ENCODE measurements at places on chromosomes 12 and 14.
A peak's percentile ranks its signal among the peaks of the same experiment; 100 is the strongest.

DNA sequence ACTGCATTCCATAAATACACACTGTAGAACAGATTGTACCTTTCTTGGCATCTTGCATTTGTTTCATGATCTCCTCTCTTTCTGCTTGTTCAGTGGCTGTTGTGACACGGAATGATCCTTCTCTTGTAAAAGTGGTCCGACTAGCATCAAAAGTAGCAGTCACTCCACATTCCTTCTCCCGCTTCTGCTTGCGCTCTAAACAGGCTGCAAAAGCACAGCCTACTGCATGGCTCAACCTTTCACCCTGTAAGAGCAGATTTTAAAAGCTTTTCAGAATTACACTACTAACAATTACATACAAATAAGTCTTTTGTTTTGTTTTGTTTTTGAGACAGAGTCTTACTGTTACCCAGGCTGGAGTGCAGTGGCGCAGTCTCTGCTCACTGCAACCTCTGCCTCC lies 49.8 kb downstream of the PAPLN start:
- DNase-seq, result no peak

GRCh38 chr12:120261951-120262851 lies 3.3 kb downstream of the PXN start:
- DNase-seq, result no peak

DNA sequence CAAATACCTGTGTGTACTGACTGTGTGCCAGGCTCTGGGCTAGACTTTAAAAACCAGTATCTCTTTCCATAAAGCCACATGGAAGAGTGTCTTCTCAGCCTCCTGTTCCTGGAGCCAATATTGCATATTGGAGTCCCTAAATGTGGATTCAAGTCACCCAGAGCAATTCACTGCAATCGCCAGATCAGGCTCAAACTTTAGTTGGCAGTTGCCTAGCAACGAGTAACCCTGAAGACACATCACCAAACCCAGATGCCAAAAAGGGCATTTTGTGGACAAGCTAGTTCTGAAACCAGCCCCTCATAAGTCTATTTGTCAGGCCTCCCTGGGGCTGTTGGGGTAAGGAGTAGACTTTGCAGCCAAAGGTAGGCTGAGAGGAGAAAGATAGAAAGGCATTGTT lies 13.7 kb downstream of the DPF3 start:
- no peak for DNase-seq

DNA sequence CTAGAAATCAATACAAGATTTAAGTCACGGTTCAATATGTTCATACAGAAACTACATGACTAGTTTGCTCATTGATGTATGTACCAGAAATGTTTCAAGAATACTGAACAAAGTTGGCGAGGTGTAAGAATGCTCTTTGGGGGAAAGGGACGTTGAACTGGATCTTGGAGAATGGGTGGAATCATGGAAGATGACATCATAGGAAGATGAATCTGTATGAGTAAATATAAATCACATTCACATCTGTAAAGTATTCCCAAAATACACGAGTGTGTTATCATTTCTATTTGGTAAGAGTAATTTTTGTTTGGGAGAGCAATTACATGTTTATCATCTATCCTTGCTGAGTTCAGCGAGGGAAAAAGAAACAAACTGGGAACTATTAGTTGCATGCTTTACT lies 162.2 kb upstream of the TMTC1 start:
- DNase-seq, result no peak

- no peak for DNase-seq
Measured at GRCh38 chr14:68047906-68048305, 228.3 kb downstream of the RAD51B start.

- no peak for DNase-seq
Measured at GRCh38 chr12:131371401-131372170, 339.3 kb upstream of the SFSWAP start.

DNA sequence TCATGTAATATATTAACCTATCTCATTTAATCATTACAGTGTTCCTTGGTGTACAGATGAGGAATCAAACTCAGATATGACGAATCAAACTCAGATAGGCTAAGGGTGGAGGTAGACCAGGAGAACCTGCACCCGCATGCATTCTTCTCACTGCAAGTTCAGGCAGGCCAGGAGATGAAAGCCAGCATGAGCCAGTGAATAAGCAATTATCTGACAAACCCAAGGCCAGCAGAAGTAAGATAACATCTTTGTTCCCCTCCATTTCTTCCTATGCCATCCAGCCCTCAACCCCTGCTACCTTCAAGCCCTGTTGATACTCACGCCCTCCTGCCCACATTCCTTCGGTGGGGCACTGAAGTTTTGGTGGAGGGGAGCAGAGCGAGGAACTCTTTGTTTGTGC lies 152.2 kb downstream of the ETV6 start:
- DNase-seq, result no peak

DNA sequence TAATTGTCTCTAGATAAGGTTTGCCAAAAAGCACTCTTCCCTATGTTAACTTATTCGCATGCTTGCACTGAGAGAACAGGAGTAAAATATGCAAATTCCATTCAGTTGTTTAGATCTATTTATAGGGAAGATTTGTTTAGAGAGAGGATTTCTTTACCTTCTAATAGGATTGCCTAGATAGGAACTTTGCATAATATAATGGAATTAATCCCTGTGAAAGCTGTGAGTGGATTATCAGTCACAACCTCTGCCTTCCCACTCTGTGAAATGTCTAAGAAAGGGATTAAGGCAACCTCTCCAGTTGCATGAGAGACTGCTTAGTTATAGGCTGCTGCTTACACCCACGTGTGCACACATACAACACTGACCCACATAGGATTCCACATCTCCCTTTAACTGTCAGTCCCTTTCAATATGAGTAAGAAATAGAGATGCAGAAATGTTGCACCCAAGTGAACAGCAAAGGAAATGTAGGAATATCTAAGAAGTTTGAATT lies 83.2 kb downstream of the ALG10B start:
- no peak for DNase-seq

- DNase-seq, result no peak
Measured at GRCh38 chr12:7985802-7986418, 46.6 kb upstream of the FOXJ2 start.

GRCh38 chr14:95756751-95757150 lies 42.8 kb upstream of the TCL1A start:
- no peak for DNase-seq

DNA sequence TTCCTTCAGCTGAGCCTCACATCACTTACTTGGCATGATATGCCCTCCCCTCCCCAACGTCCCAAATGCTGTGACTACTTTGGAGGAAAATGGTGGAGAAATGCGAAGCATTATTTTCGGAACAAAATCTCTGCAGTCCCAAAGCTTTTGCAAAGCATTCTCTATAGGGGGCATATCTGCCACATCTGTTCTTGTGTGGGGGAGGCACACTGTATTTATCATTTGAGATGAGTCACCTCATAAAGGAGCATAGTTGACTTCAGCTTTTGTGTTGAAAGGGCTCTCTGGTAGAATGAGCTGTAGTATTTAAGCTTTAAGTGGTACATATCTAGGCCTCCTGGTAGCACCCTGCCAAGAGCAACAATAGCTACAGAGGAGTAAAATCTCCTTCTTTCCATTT lies 447.5 kb downstream of the ADAMTS20 start:
- no peak for DNase-seq

DNA sequence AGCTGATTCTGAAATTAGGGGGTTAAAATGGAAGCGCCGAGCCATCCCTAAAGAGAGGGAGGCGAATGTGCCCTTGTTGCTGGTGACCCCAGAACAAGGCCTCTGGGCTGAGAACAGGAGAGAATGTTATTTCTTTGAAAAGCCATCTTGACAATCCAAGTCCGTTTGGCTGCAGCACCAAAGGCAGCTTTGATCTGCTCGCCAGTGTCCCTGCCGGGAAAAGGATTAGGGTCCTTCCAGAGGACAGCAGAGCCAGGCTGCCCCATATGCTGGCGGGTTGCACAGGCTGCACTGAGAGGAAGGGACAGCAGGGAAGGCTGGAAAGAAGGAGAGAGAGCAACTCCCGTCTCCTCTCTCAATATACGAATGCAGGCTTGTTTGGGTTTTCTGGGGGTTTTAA lies 141.7 kb downstream of the TMEM132C start:
- no peak for DNase-seq

GRCh38 chr14:57845316-57845715 lies 20.6 kb downstream of the SLC35F4 start:
- DNase-seq, result no peak

DNA sequence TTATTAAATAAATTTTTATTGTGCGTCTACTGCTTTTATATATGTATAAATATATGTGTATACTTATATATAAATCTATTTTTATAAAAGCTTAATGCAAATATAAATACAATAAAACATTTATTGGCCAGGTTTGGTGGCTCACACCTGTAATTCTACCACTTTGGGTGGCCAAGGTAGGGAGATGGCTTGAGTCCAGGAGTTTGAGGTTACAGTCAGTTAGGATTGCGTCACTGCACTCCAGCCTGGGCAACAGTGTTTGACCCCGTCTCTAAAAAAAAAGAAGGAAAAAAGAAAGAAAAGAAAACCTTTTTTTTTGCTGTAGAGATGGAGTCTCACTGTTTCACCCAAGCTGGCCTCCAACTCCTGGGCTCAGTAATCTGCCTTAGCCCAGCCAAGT lies 20.9 kb downstream of the ACTR6 start:
- DNase-seq, result no peak

DNA sequence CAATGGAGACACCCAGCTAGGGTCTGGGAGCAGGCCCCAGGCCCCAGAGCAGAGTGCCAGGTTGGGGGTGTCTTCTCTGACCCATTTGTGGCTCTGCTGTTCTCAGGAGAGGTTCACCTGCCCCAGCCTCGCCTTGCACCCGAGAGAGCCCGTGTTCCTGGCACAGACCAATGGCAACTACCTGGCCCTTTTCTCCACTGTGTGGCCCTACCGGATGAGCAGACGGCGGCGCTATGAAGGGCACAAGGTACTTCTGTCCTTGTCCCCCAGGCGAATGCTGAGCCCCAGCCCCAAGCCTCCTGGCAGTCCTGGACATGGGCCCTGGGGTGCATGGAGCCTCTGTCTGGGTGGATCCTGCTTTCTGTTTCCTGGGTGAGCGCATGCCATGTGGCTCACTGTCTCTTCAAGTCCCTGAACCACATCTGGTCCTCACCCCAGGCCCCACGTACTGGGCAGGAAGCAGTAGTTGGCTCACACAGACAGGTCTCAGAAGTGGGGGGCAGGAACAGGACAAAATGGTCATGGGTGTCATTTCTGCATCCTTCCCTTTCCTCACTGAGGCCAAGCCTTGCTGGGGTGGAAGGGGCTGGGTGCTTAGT lies 58.2 kb downstream of the BEGAIN start:
- no peak for DNase-seq

DNA sequence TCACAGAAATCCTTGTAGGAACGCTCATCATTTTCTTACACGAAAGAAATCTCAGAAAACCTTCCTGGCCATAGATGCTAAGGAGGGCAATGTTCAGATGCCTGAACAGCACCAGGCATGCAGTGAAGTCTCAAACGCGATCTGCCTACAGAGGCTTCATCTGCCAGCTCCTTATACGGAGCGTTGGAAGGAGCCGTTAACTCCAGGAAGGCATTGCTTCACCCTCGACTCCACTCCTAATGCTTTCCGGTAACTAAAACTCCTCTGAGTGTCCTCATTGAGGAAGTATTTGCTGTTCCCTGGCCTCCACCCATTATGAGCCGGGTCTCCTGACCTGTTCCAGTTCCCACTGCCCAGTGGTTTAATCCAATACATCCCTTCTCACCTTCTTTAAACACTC lies 502.7 kb downstream of the BCL11B start:
- DNase-seq, result no peak

- DNase-seq, result no peak
Measured at GRCh38 chr14:75812622-75813021, 151.6 kb downstream of the TTLL5 start.

DNA sequence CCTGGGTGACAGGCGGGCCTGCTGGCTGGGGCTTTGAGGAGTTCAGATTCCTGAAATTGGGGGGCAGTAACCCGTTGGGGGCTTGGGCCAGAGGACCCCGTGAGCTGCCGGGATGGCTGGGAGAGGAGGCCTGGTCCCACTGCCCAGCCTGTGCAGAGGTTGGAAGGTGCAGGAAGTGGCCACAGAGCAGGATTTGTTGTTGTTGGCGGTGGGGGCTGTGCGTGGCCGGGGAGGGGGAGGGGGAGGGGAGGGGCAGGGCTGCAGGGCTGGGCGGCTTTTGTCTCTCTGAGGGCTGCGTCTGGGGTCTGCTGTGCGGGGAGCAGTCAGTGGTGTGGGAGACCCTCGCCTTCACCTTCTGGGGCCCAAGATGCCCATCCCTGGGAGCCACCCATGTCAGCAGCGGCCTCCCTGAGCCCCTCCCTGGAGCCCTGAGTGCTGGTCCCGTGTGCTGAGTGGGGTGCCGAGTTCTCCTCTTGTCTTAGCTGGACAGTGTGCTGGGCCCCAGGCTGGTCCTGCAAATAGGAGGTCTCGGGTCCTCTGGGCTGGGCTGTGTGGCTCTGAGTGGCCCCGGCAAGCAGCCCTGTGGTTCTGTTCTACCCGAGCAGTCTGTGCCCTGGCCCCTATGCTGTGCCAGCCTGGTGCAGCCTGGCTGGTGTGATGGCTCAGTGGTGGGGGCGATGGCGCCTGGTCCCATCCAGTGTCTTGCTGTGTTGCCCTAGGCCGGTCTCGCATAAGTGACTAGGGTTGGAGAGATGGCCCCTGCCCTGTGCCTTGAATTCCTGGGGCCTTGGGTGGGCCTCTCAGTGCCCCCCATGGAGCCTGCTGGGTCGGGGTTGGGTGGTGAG lies 10.3 kb downstream of the KIF26A start:
- DNase-seq, result no peak

GRCh38 chr14:104421401-104421821 lies 158.2 kb upstream of the C14orf180 start:
- DNase-seq, result peak; percentile 19

GRCh38 chr12:8638951-8639350 lies 23.7 kb downstream of the MFAP5 start:
- DNase-seq, result no peak

DNA sequence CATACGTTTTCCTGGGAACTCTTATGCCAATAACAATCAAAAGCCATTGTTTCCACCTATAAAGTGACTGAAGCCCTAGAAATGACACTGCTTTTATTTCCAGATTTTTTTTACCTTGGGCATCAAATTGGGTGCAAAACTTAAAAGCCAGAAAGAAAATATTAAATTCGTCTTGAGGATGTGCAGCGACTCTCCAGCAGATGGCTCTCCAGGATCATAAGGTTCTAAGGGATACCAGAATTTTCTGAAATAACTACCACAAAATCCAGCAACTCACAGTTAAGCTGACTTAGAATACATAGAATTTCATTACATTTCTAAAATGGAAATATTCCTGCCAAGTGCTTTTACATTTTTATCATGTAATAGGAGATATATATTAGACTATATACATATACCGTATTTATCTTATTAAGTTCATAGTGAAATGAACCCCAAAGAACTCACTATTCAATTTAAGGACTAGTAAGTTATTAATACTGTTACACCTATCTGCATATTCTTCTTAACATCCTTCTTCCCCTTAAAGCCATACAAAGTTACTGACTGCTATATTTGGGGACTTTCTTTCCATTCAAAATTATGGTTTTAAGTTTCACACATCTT lies 44.0 kb downstream of the ARMH4 start:
- no peak for DNase-seq

Measured in activated CD4-positive, CD25-positive, alpha-beta regulatory T cell treated with anti-CD3 and anti-CD28 coated beads, Interleukin-2, amount 50 U/mL, for 72 hours (primary cell).